HAP-1 (cell line): ENCODE measurements at places on chromosomes 5 and 9.
A peak's percentile ranks its signal among the peaks of the same experiment; 100 is the strongest.

DNA sequence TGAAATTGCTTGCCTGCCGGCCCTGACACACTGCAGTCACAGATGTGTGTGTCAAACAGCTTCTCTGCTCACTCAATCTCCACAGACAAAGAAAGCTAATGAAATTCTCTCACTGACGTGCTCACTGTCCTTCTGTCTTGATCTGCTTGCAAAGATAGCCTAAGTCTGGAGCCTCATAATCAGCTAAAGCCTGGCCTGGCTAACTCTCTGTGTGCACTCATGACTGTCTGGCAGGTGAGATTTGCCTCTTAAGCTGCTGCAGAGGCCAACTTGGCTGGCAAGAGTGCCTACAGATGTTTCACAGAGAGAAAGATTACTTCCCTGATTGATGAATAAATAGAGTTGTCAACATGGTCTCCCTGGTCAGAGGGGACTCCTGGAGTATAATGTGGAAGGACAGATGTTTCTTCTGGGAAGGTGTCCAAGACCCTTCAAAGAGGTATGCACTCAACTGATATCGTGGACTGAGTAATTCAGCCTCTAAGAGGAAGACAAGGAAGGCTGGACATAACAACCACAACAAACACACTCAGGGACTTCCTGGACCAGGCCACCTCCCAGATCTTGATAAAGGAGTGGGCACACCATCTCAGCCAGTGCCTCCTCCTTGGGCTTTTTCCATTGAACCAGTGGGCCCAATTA is 362.0 kb downstream of the SPOCK1 start:
- no peak for DNase-seq

DNA sequence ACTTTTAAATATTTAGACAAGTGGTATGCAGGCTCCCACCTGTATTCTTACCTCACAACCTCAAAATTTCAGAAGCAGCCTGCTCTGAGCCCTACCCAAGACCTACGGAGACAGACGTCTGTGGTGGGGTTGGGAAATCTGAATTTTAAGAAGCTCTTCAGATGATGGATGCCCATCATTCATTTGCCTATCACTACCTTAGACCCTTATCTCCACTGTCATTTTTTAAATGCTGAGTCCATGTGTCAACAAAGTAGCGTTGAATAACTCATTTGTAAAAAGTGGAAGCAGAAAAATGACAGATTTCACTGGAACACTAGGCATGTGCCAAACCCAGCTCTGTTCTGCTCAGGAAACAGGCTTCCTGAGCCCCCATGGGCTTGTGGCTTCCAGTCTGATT is 85.7 kb downstream of the PDE4D start:
- no peak for DNase-seq

DNA sequence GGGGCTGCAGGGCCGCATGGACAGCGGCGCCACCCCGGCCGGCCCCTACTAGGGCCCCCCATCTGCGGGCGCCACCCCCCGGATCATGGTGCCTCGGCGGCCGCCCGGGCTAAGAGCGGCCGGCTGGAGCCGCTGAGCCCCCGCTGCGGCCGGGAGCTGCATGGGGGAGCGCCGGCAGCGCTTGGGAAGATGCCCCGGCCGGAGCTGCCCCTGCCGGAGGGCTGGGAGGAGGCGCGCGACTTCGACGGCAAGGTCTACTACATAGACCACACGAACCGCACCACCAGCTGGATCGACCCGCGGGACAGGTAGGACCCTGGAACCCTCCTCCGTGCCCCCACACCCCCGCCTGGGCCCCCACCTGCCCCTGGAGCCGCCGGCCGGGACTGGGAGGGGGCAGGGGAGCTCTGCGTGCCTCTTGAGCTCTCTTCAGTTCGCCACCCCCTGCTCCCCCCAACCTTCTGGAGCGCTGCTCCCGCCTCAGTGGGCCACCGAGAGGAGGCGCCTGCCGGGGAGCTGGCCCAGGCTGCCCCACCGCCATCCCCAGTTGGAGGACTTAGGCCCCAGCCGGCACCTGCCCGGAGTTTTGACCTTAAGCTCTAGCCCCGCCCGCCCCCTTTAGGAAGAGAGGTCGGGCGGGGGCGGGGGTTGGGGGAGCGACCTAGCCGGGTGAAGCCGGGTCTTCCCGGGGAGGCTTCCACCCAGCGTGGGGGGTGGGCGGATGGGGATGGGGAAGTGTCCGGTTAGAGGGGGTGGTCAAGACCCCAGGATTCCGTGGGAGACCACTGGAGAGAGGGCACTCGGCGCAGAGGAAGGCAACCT is 730 bp downstream of the WWC1 start:
- peak; percentile 52 for DNase-seq

- DNase-seq, result no peak
These were observed 43.1 kb downstream of the SPATA31D1 start for GRCh38 chr9:82031538-82032280.

DNA sequence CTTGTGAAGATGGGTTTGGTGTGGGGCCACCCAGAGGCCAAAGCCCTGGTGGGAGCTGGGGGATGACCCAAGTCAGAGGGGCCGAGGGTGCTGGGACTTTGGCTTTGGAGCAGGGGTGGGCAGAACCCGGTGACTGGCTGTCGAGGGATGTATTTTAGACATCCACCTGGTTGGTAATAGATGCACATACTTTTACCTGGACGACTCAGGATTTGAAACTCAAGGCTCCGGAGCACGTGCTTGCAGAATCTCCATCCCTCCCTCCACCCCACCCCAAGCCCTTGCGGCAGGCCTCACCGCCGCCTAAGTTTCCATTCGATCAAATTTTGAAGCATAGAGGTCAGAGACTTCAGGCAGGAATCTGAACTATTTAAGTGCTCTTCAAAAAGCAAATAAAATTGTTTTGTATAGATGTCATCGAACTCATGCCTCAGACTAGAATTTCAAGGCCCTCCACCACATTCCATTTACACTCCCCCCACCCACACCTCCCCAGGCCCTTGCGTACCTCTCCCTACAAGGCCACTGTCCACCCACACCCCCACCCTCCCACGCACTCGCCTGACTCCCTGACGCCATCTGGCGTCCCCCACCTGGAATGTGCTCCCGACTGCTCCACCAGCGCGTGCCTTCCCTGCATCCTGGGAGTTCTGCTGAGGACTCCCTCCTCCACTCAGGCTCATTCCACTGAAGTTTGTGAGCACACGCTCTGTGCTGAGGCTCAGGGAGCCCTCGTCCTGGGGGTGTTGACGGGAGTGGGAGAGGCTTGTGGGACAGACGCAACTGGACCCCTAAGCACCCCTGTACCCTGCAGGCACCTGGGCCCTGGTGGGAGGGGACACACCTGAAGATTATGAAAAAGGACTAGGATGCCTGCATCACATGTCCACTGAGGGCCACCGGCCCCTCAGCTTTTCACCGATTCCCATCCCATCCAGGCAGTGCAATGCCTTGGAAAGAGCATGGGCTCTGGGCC is 56.4 kb upstream of the RPL26L1 start:
- DNase-seq, result peak; percentile 71

DNA sequence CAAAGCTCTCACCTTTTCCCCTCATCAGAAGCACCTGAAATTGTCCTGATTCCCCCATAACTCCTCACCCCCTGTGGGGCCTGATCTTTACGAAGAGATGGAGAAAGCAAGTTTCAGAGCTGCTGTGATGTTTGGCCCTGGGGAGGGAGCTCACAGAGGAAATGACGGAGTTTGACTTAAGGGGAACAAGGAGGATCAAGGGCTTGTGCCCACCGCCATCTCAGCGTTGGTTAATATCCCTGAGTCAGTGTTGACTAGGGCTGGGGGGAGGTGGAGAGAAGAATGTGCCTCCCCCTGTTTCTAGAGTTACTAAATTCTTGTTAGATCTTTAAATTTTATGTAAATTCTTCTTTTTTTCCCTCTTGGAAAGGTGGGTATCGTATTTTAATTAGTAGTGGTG is 27.8 kb downstream of the FGF18 start:
- no peak for DNase-seq

- DNase-seq, result no peak
These were observed 16.0 kb downstream of the ANKRD33B start for GRCh38 chr5:10579536-10580521.

DNA sequence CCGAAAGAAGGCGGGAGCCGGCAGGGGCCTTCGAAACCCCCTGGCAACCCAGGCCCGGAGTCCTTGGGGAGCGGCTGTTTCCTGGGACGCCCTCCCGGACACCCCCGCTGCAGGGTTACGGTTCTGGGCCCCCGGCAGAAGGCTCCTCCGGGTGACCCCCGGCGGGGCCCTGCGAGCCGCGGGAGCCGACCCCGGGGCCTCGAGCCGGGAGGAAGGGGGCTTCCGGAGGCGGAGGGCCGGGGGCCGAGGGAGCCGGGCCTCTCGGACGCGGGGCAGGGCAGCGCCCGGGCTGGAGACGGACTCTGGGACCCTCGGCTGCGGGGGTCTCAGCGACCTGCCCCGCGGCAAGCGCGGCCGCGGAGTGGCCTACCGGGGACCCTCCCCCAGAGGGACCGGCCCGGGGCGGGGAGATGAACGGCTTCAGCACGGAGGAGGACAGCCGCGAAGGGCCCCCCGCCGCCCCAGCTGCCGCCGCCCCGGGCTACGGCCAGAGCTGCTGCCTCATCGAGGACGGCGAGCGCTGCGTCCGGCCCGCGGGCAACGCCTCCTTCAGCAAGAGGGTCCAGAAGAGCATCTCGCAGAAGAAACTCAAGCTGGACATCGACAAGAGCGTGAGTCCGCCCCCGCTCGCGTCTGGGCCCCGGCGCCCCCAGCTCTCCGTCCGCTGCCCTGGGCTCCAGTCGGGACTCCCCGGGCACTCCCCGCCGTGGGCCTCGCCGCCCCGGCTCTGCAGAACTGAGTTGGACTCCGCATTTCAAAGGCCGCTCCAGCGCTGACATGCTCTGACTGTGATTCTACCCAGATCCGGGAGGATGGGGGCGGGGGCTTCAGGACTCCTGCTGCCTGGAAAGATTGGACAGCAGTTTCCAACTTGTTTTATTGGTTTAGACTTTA is 645 bp downstream of the SAP30L start:
- peak; percentile 69 for DNase-seq

- DNase-seq, result no peak
These were observed 29.1 kb downstream of the RORB start for GRCh38 chr9:74526215-74526614.
